ENCODE measurements at places on chromosomes 6 and 20. TPM values are rescaled to one million over a fixed set of nuclear protein-coding genes. Genes with fewer than 3 reads are reported as not detected.

GRCh38 chr6:114344971-114345275, 2.1 kb upstream of the HS3ST5 start:
- no peak for DNase-seq

- peak; percentile 46 for DNase-seq
Measured at GRCh38 chr6:125791151-125791819, 525 bp downstream of the NCOA7 start.

DNA sequence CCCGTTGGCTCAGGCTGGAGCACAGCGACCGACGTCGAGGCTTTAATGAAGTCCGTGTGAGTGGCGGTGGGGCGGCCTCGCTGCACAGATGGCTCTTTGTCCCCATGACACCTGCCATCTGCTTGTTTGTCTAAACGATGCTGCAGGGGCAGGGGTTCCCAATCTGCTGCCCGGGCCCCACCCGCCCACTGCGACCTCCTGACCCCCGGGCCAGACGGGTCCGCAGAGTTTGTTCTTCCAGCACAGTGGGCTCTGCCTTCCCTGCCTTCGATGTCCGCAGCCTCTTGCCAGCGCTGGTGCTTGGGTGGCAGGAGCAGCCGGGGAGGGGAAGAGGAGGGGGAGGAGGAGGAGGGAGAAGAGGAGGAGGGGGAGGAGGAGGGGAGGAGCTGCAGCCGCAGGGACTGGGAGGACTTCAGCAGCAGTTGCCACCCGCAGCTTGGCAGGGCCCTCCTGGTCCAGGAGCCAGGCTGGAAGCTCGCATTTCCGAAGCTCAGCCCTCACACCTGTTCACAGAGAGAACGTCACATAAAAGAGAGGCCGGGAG, 210.0 kb downstream of the DLL1 start:
- peak; percentile 8 for DNase-seq

DNA sequence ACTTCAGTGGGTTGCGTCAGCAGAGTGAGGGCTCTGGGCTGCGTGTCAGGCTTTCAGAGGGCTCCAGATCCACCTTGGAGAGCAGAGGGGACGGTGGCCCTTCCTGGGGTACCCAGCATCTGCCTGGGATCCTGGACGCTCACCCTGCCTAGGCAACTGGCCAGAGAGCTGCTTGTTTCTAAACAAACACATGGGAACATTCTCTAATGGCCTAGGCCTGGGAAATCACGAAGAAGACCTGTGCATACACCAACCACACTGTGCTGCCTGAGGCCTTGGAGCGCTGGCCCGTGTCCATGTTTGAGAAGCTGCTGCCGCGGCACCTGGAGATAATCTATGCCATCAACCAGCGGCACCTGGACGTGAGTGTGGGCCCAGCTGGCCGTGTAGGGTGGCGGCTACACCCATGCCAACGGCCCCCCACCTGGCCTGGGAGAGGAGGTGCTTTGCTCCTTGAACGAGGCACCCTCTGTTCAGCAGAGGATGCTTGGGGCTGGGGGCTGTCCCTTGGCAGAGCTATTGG, 32.2 kb downstream of the PYGB start:
- peak; percentile 7 for DNase-seq

Gene PPP1R3G
- 1.6 TPM for total RNA-seq

DNA sequence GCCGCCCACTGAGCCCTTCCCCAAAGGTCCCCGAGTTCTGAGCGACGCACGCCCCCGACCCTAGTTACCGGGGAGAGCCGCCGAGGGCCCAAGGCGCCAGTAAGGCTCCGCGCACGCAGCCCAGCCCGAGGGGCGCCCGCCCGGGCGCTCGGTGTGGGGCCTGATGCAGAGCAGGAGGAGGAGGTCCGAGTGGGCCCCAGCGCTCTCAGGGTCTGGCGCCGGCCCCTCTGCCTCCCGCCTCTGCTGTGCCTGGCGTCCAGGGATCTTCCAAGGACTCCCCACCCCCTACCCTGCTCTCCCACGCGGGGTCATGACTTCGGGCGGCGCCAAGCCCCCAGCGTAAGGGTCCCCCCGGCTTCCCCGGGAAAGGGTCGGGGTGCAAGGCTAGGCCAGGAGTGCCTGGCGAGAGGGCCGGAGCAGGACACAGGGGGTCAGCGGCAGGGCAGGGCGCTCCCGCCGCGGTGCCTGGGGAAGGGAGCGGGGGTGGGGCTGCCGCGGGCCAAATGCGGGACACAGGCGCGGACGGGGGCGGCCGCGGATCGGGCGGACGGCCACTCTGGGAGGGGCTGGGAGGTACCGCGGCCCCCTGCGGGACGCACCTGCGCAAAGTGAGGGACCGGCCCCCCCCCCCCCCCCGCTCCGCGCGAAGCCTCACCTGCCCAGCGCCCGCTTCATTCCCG, 637 bp downstream of the ABHD12 start:
- peak; percentile 74 for DNase-seq

Gene TNFAIP3
- total RNA-seq = 206 TPM

Gene SLC22A16
- 0.50 TPM for total RNA-seq

GRCh38 chr6:22059126-22059525, 237.7 kb downstream of the PRL start:
- DNase-seq = no peak

DNA sequence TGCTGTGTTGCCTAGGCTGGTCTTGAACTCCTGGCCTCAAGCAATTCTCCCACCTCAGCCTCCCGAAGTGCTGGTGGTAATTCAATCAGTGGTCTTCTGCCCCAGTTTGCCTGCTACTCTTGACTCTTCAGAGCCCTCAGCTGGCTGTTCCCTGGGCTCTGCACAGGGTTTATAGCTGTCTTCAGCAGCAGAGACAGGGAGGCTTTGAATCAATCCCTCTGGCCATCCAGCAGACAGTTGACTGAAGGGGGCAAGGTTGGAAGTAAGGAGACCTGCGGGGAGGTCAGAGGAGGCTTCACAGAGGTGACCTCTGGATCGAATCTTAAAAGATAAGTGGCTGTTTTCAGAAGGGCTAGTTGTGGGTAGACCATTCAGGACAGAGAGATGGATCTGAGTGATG, 26.0 kb upstream of the KIF3B start:
- no peak for DNase-seq

DNA sequence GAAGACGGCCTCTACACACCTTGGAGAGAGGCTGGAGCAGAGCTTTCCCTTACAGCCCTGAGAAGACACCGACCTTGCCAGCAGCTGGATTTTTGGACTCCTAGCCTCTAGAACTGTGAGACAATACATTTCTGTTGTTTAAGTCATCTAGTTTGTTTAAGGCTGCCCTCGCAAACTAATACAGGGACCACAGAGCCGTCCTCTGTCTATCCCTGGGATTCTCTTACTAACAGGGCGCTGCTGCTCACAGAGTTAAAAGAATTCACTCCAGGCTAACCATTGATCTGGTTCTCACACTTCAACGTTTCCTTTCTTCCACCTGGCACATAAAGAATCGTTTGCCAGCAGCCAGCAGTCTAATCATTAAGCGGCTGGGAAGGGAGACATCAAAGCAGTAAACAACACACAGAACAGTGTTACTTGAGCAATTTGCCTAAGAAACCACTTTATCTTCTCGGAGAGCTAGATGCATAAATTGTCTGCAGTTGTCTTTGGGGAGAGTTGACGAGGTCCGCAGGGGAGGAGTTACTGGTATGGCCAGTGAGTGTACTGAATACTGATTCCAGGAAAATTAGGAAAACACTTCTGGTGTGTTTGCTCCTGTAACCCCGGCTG, 103.5 kb upstream of the AKAP12 start:
- DNase-seq = peak; percentile 43

Gene HRH3
- total RNA-seq = not detected

Gene RAD21L1
- not detected for total RNA-seq

GRCh38 chr6:26332074-26332387, 33.0 kb upstream of the BTN3A2 start:
- no peak for DNase-seq

DNA sequence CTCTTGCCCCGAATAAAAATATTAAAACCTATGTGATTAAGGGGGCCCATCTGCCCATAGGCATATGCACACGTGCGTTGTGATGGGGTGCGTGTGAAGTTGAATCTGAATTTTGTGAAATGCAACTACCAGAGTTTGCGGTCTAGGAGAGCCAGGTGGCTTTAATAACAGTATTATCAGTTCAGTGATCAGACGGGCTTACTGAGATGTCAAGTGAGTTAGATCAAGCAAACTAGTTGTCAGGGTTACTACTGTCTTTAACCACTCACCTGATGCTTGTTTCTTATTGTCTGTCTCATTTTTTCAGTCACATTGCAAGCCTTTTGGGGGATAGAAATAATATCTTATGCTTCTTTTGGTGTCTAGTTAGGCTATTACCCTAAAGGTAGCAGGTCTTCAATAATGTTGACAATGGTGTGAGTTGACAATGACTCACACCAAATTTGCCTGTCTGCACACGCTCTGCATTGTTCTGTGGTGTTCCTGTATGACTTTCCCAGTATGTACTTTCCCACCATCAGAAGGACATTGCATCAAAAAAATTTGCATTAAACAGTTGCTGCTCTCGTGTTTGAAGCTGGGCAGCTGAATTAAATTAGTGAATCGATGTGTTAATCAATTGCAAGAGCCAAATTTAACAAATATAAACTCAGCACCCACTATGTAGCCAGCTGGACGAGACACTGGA, 103.1 kb upstream of the NAA20 start:
- no peak for DNase-seq

Gene SLC13A3
- 1.4 TPM for total RNA-seq
